AG09309 (cell line): ENCODE measurements at places on chromosomes 1 and 21.

- no peak for DNase-seq
Measured at GRCh38 chr1:26493938-26494337, 21.7 kb downstream of the HMGN2 start.

GRCh38 chr1:101506541-101507164 is 269.8 kb downstream of the S1PR1 start:
- DNase-seq = no peak

DNA sequence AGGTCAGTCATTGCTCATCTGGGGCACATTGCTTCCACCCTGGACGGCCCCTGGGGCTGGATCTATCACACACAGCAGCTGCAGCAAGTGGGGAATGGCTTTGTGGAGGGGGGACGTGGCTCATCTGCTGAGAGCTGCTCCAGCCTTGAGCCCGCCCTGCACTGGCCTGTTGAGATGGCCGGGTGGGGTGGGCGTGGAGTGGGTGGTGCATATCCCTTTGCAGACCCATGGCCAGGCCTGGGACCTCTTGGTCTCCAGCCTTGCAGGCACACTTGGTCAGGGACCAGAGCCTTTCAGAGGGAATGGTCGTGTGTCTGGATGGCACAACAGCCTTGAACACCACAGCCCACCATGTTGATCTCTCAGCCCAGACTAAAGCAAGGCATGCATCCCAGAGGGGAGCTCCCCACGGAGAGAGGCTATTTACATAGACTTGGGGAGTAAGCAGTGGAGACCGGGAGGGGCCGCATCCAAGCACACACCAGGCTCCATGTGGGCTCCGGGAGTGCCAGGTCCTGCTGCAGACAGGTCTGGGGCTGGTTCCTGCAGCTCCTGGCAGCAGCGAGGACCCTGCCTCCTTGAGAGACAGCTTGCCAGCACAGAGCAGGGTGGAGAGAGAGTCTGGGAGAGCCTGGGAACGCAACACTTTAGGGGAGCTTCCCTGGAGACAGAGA is 52.8 kb upstream of the SELENON start:
- DNase-seq = no peak

DNA sequence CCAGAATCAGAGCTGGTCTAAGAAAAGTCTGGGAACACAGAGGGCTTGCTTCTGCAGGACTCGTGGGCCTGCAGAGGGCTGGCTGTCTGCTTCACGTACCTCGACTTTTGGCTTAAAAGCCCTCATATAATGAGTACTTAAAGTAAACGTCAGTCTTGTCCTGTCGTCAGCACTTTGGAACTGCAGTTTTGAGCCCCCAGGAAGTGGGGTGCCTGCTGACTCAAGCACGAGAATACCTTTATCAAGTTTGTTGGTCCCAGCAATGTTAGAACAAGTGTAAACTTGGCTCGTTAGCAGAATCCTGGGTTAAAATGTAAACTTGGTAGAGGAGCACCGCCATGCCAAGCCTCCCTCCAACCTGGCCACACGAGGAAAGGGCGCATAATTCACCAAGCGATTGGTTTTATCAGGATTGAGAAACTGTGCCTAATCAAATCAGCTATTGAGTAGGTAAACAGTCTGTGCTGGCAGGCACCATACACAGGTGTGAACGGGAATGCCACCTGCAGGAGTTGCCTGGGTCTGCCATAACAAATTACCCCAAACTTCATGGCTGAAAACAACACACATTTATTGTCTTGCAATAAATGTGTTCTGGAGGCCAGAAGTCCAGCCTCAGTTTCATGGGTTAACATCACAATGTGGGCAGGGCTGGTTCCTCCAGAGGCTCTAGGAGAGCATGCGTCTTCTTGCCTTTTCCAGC is 45.0 kb upstream of the FHAD1 start:
- no peak for DNase-seq

DNA sequence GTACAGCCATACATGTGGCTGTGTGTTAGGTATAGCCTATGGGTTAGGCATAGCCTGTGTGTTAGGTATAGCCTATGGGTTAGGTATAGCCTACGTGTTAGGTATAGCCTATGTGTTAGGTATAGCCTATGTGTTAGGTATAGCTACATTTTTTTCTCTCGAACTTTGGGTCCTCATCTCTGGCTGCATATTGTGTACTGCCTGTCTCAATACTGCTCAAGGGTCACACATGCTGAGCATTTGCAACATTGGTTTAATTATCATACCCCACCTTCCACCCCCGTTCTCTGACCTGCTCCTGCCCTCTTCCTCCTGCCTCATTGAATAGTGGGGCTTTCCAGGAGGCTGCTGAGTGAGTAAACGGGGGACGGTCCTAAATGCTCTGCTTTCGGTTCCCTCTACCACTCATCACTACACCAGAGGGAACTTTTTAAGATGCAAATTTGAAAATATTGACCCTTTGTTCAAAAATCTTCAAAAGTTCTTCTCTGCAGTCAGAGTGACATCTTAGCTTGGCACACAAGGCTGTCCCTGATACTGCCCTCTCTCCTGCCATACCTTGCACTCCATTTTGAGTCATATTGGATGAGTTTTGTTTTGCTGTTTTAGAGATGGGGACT is 17.8 kb downstream of the OR2B11 start:
- DNase-seq = no peak

GRCh38 chr1:67189953-67190352 is 23.7 kb downstream of the IL23R start:
- DNase-seq = no peak

DNA sequence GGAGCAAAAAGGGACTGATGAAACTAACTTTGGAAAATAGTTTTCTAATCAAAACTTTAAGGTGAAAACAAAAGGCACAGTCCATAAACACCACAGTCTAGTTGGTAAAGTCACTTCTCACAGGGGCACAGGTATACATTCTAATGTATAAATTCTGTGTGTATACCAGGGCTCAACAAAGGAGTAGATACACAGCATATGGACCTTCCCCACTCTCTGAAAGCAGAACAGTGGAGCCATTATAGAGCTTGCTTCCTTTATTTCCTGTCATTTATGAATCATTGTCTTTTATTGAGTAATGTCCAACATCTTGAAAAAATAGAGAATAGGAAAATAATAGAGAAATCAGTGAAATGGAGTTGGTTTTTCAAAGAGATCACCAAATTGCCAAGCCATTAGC is 746.5 kb upstream of the CHRM3 start:
- no peak for DNase-seq

DNA sequence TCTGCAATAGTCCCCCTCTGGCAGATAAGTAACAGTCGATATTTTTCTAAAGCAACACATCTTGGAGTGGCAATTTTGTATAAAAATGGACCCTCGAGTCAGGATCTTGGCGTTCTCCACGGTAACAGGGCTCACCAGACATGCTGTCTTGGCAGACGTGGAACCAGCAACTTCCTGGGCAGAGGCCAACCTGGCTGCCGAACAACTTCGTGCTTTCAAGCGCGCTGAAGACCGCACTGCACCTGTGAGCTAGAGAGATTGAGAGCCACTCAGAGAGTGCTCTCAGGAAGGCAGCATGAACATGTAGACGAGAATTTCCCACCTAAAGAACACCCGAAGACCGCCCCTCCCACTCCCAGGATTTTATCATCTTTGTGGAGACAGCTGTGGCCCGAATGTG is 7.3 kb downstream of the C1orf174 start:
- no peak for DNase-seq

GRCh38 chr1:156862997-156863599 is 2.4 kb downstream of the NTRK1 start:
- DNase-seq = no peak

GRCh38 chr1:110538075-110538474 is 19.1 kb upstream of the KCNA10 start:
- DNase-seq = no peak

DNA sequence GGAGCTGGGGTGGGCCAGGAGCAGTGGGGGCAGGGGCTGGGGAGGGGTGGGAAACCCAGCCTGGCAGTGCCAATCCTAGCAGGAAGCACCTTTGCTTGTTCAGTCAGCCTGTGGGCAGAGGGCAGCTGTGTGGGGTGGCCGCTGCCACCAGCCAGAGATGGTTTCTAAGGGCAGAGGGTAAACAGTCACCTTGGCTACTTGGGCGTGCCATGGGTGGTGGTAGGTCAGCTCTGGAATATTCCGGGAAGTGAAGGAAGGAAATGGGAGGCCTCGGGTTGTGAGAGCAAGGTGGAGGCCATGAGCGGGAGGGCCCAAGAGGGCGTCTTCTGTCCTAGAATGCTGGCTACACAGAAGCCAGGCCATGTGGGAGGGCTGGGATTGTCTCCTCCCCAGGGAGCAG is 20.7 kb upstream of the WNT4 start:
- DNase-seq = no peak

- no peak for DNase-seq
Measured at GRCh38 chr1:160432371-160432786, 32.0 kb downstream of the VANGL2 start.

DNA sequence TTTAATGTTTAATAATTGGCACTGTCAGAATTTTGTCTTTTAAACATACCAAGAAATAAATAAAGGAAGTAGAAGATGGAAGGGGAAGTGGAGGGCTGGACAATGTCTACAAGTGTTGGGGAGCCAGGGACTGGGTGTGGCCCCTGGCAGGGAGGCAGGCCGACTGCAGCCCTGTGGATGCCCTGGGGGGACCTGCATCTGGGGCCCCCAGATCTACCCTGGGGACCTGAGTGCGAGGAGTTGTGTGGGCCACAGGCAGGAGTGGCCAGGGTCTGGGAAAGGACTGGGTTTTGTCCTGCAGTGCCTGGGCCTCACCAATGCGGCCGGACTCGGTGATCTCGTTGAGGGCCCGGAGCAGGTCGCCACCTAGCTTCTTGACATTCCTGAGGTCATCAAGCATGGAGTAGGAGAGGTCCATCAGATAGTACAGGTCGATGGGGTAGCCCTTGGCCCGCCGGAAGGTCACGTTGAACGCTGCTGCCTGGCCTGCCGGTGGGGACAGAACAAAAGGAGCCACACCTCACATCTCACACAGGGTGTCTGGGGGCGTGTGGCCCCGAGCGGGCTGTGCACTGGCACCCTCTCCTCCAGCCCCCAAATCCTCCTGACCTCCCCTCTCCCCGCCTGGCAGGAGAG is 17.5 kb downstream of the ITGB2 start:
- DNase-seq = no peak

GRCh38 chr1:54795841-54796468 is 5.2 kb downstream of the TTC22 start:
- no peak for DNase-seq

- DNase-seq = no peak
Measured at GRCh38 chr21:32206631-32207405, 72.0 kb downstream of the MIS18A start.

DNA sequence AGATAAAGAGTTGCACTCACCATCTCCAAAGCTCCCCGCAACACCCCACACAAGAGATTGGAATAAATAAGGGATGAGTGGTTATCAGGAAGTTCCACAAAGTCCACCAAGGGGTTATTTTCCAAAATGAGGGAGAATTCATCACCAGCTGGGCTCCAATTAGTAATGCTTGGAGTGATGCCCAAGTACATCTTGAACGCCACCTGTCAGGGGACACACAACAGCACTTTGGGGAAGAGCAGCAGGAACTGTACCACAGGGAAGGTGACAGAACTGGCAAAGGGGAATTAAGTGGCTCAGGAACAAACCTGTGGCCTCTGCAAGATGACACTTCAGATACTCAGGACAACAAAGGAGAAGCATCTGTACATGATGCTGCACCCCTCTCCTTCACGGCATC is 11.5 kb downstream of the TRAPPC3 start:
- DNase-seq = no peak

GRCh38 chr1:34363915-34364314 is 187.2 kb downstream of the C1orf94 start:
- DNase-seq = no peak

GRCh38 chr1:3577300-3577699 is 34.0 kb downstream of the MEGF6 start:
- no peak for DNase-seq

GRCh38 chr1:7984811-7985210 is 23.3 kb downstream of the PARK7 start:
- DNase-seq = no peak

GRCh38 chr1:239843541-239843940 is 248.1 kb upstream of the FMN2 start:
- no peak for DNase-seq

GRCh38 chr1:27940297-27940696 is 5.5 kb downstream of the SMPDL3B start:
- no peak for DNase-seq

GRCh38 chr1:30929135-30929889 is 20.8 kb upstream of the SDC3 start:
- DNase-seq = no peak

DNA sequence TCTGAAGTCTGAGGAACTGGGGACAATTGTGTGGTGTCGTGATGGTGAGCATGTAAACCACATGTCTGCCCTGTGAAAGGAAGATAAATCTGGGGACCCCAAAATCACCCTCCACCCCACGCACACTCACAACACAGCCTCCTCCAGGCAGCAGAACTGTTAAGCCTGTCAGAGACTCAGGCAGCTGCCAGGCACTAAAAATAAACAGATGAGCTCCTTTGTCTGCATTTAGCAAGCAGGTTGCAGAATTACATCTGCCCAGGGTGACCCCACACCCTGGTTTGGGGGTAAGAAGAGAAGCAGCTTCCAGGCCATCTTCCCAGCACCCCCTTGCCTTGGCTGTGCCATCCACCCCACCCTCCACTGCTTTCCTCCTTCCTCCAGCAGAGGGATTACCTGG is 119.1 kb upstream of the RUNX3 start:
- DNase-seq = no peak

- no peak for DNase-seq
Measured at GRCh38 chr1:35563166-35563565, 5.6 kb downstream of the NCDN start.
